A549 treated with CpdA at 1 μM for 4 hours (cell line): ENCODE measurements at places on chromosomes 2 and 18. TPM values are rescaled to one million over a fixed set of nuclear protein-coding genes. Genes with fewer than 3 reads are reported as not detected.

The AKAIN1 gene
- total RNA-seq: not detected in 5 replicates

The SPAST gene
- 10.7 to 17.9 TPM (median 14.2 TPM) in 5 replicates for total RNA-seq

The RAB6D gene
- 0.01 TPM in 1 of 5 replicates, not detected in the others for total RNA-seq

The TCF23 gene
- total RNA-seq: not detected in 5 replicates

The KCNE4 gene
- 0.84 to 1.5 TPM (median 1.0 TPM) in 5 replicates for total RNA-seq

The PSMA8 gene
- not detected in 5 replicates for total RNA-seq

The MOGAT1 gene
- total RNA-seq: not detected in 5 replicates
